Ecto neural progenitor cell (in vitro differentiated cells): ENCODE measurements at places on chromosomes 4 and X.

GRCh38 chrX:149641835-149642234 lies 10.2 kb upstream of the TMEM185A start:
- DNase-seq: no peak

GRCh38 chr4:1839282-1839681 lies 16.7 kb downstream of the LETM1 start:
- no peak for DNase-seq

GRCh38 chr4:112144546-112145325 lies 518 bp upstream of the FAM241A start:
- DNase-seq: no peak

- DNase-seq: no peak
Observed at GRCh38 chr4:77031544-77031943, 44.2 kb downstream of the CCNI start.

GRCh38 chr4:52837716-52838558 lies 24.2 kb upstream of the RASL11B start:
- DNase-seq: no peak

DNA sequence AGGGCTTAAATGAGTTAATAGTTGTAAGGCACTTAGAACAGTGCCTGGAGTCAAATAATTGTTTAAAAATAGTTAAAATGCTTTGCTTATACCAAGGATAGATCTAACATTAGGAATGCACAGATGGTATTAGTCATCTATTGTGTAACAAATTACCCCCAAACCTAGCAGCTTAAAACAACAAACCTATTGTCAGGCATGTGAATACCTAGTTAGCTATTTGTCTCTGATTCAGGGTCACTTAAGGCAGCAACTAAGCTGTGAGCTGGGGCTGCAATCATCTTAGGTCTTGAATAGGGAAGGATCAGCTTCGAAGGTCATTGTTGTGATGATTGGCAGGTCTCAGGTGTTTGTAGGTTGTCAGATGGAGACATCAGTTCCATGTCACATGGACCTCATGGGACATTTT lies 42.4 kb upstream of the AGA start:
- DNase-seq: no peak

DNA sequence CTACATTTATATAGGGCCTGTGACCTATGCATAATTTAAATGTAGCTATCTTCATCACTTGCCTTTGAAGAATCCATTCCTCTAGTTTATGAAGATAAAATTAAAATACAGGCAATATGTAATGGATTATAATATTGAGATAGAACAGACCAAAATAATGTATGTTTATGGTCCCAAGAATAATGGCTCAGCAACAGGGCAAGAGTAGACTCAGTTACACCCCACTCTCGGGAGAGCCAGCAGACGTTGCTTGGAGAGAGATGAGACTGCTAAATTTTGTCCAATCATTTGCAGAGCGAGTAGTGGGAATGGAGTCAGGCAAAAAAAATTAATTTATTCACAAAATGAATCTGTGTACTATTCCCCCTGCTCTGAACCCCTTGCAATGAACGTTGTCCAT lies 223.2 kb upstream of the FAT4 start:
- DNase-seq: no peak

- no peak for DNase-seq
Observed at GRCh38 chrX:47651043-47651905, 911 bp upstream of the ELK1 start.

DNA sequence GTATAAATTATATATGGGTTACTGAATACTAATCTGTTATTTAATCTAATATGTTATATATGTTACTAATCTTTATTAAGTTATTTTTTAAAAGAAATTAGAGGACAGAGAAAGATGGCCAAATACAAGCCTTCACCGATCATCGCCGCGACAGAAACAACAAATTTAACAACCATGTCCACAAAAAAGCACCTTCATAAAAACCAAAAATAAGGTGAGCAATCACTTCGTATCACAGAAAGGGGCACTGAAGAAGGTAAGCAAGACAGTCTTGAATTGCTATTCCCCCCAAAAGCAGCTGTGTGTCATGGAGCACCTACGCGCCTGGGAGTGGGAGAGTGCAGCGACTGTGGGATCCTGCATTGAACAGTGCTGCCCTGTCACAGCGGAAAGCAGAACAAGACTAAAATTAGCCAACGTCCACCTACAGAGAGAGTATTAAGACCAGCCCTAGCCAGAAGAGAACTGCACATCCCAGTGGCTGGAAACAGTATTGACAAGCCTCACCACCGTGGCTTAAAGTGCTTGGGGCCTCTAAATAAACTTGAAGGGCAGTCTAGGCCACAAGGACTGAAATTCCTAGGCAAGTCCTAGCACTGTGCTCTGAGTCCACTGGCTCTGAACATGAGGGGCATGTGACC lies 38.5 kb downstream of the LRBA start:
- peak; percentile 48 for DNase-seq

DNA sequence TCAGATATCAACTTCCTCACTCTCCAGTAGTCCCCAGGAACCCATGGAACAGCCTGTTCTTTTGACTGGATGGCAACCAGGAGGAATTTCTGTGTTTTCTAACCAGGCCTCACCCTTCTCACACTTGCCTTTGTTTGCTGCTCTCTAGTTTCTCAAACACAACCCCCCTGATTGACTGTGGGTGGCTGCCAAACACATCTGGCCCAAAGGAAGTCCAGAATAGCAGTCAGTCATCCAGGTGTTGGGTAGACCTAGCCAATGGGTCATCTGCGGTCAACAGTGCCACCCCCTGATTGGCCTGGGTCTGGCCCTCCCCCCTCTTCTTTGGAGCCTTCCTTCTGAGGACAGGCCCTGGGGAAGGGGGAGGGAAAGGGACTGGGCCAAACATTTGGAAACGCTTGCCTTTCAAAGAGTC lies 53.7 kb downstream of the MSX1 start:
- peak; percentile 11 for DNase-seq

DNA sequence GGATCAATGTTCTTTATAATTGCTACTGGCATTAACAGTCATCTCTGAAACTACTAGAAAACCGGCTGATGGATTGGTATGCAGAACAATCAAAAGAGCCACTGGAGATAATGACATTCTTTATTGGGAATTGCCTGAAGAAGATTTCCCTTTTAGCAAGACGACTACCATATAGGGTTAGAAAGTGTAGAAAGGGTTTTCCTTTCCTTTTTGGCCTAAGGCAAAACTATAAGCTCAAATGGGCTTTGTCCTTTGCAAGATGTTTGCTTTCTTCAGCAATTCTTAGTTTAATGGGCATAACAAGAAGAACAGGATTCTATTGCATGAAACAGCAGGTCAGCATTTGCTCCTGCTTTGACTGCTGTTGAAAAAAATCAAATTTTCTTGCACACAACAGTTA lies 214.2 kb upstream of the PCDH10 start:
- no peak for DNase-seq
